ENCODE measurements at places on chromosomes 16 and 17.
A peak's percentile ranks its signal among the peaks of the same experiment; 100 is the strongest.

- H3K4me1 ChIP-seq: no peaks in the 10 kb centered on the region
- no peaks in the 10 kb centered on the region for H3K36me3 ChIP-seq
- no peak overlapping the region for H3K4me3 ChIP-seq
Measured at GRCh38 chr16:89031715-89032659, 55.0 kb upstream of the CBFA2T3 start.

DNA sequence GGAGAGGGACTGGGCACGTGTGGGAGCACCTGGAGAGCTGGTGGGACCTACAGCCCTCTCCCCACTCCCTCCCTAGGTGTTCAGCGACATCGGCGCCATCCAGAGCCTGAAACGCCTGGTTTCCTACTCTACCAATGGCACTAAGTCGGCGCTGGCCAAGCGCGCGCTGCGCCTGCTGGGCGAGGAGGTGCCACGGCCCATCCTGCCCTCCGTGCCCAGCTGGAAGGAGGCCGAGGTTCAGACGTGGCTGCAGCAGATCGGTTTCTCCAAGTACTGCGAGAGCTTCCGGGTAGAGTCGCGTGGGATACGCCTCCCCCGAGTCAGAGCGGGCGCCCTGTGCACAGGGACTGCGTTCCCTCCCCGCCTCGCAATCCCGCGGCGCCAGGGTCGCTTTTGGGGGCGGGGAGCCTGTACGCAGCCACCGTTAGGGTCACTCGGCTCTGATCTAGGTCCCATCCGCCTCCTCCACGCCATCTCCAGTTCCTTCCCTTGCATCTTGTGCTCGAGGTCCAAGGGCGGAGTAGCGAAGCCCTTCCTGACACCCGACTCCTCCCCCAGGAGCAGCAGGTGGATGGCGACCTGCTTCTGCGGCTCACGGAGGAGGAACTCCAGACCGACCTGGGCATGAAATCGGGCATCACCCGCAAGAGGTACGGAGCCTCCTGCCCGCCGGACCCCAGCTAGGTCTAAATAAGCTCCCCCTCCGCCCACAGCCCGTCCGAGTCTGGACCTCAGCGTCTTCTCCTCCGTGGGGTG is 13.0 kb downstream of the SARM1 start:
- peak; percentile 25 for DNase-seq
- H3K4me1 ChIP-seq: peaks cover 14% of the 10 kb centered on the region
- peaks cover 15% of the 10 kb centered on the region for H3K27me3 ChIP-seq
- no peak overlapping the region for H3K27ac ChIP-seq

- no peak overlapping the region for H3K4me3 ChIP-seq
- DNase-seq: no peak
- H3K36me3 ChIP-seq: no peaks in the 10 kb centered on the region
Measured at GRCh38 chr16:7161891-7162290, 170.8 kb upstream of the RBFOX1 start.

DNA sequence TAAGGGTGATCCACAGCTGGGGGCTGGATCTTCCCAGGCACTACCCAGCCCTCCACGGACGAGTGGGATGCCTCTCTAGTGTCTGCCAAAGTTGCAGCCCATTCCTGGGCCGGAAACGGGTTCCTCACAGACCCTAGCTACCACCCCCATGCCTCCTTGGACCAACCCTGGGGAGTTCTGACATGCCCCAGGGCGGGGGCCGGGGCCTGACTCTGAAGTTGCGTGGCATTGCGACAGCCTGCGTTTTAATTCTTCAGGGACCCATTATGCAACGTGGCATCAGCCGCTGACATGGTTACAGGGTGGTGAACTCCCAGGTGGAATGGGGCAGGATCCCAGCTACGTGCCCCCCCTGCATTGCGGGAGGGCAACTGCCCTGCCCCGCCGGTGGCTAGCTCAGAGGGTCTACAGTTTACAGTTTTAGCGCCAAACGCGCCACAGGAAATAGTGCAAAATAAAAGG is 2.7 kb downstream of the CBX4 start:
- H3K27ac ChIP-seq: no peak overlapping the region
- no peak overlapping the region for H3K4me3 ChIP-seq
- H3K4me1 ChIP-seq: peaks cover 7% of the 10 kb centered on the region

GRCh38 chr16:58962811-58963210 is 228.7 kb upstream of the GOT2 start:
- H3K4me1 ChIP-seq: no peaks in the 10 kb centered on the region
- H3K4me3 ChIP-seq: no peak overlapping the region
- no peaks in the 10 kb centered on the region for H3K36me3 ChIP-seq
- H3K27ac ChIP-seq: no peak overlapping the region
- no peak for DNase-seq

DNA sequence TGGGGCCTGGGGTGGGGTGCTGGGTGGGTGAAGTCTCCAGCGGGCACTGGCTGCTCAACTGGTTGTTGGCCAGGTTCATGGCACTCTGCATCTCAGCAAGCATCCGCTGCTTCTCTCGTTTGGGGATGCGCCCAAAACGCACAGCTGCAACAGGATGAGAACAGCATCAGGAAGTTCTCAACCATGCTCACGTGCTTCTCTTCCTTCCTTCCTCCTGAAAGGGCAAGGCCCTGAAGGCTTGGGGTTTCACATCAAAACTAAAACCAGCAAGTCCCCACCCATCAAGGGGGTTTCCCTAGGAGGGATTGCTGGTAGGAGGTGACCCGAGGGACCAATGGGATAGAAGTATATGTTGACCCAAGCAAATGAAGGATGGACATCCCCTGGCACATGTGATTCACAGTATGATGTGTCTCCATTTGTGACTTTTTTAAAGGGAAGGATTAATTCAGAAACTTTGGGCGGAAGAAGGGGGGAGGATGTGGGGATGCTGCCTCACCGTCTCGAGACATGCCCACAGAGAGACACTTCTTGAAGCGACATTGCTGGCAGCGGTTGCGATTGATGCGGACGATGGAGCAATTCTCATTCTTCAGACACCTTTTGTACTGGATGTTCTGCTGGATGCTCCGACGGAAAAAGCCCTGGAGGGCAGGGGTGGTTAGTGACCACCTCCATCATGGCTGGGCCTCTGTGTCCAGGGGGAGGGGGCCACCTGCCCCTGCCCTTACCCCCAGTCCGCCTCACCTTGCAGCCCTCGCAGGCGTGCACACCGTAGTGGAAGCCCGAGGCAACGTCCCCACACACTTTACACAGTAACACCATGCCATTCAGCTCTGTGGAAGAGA is 4.2 kb downstream of the NR1D1 start:
- H3K27me3 ChIP-seq: no peaks in the 10 kb centered on the region
- no peak for DNase-seq
- peaks cover 30% of the 10 kb centered on the region for H3K4me1 ChIP-seq
- H3K36me3 ChIP-seq: no peaks in the 10 kb centered on the region
- H3K27ac ChIP-seq: no peak overlapping the region

GRCh38 chr16:81629896-81630634 is 149.0 kb upstream of the PLCG2 start:
- DNase-seq: no peak
- peaks cover 44% of the 10 kb centered on the region for H3K4me1 ChIP-seq
- H3K4me3 ChIP-seq: no peak overlapping the region
- H3K27ac ChIP-seq: no peak overlapping the region
- no peaks in the 10 kb centered on the region for H3K27me3 ChIP-seq

GRCh38 chr17:50169881-50170459 is 4.2 kb downstream of the SGCA start:
- no peak overlapping the region for H3K4me3 ChIP-seq
- H3K4me1 ChIP-seq: peaks cover 5% of the 10 kb centered on the region
- no peak overlapping the region for H3K27ac ChIP-seq
- no peak for DNase-seq
- no peaks in the 10 kb centered on the region for H3K27me3 ChIP-seq
- H3K36me3 ChIP-seq: no peaks in the 10 kb centered on the region

GRCh38 chr17:42779936-42780850 is at the start of gene WNK4:
TSS of gene WNK4 (plus strand) at chr17:42780610. CDS start at chr17:42780699, 89 bp downstream.
- DNase-seq: peak; percentile 23
- no peak within 1 kb of the TSS for H3K27ac ChIP-seq
- no peaks in the 10 kb centered on the region for H3K36me3 ChIP-seq
- peaks cover 43% of the 10 kb centered on the region for H3K4me1 ChIP-seq
- peaks cover 7% of the 10 kb centered on the region for H3K27me3 ChIP-seq

DNA sequence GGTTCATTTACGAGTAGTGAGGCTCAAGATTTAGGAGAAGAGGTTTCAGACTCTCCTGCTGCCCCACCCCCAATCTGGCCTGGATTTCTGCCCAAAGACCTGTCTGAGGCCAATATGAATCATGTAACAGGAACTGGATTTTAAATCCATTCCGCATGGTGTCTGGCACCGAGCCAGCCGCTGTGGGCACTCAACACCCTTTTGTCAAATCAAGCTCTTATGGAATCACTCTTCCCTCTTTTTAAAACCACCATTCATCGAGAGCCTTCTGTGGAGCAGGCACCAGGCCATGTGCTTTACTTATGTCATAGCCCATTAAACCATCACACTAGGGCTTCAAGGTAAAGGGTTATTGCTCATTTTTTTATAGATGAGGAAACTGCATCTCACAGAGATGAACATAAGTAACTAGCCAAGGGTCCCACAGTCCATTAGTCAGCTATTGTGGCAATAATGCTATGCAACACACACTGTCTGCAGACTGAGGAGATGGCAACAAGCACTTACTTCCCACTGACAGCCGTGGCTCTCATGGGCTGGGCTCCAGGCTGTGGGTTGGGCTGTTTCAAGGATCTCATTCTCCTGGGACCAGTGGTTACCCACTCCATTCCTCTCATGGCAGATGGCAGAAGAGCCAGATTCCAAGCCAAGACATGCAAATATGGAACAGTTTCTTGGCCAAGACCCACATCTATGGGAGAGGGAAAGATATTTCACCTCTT is 93.6 kb downstream of the WSCD1 start:
- no peaks in the 10 kb centered on the region for H3K36me3 ChIP-seq
- H3K27me3 ChIP-seq: no peaks in the 10 kb centered on the region
- peak; percentile 32 for DNase-seq
- peaks cover 4% of the 10 kb centered on the region for H3K4me1 ChIP-seq

- H3K4me1 ChIP-seq: no peaks in the 10 kb centered on the region
- no peaks in the 10 kb centered on the region for H3K36me3 ChIP-seq
- no peaks in the 10 kb centered on the region for H3K27me3 ChIP-seq
- no peak overlapping the region for H3K27ac ChIP-seq
- peak; percentile 88 for DNase-seq
Measured at GRCh38 chr16:72501739-72502593, 330.0 kb upstream of the PMFBP1 start.

GRCh38 chr16:62036101-62036801 is at the start of gene CDH8:
TSS of gene CDH8 (minus strand) at chr16:62036438. CDS start at chr16:62021403, 15,035 bp downstream.
- no peaks in the 10 kb centered on the region for H3K4me1 ChIP-seq
- no peak within 1 kb of the TSS for H3K4me3 ChIP-seq
- H3K27ac ChIP-seq: no peak within 1 kb of the TSS
- peaks cover 3% of the 10 kb centered on the region for H3K27me3 ChIP-seq
- no peak for DNase-seq

- H3K36me3 ChIP-seq: peaks cover 35% of the 10 kb centered on the region
- H3K4me3 ChIP-seq: no peak overlapping the region
- peaks cover 16% of the 10 kb centered on the region for H3K4me1 ChIP-seq
- H3K27ac ChIP-seq: no peak overlapping the region
- no peak for DNase-seq
Measured at GRCh38 chr16:55508271-55508921, 476 bp upstream of the LPCAT2 start.

DNA sequence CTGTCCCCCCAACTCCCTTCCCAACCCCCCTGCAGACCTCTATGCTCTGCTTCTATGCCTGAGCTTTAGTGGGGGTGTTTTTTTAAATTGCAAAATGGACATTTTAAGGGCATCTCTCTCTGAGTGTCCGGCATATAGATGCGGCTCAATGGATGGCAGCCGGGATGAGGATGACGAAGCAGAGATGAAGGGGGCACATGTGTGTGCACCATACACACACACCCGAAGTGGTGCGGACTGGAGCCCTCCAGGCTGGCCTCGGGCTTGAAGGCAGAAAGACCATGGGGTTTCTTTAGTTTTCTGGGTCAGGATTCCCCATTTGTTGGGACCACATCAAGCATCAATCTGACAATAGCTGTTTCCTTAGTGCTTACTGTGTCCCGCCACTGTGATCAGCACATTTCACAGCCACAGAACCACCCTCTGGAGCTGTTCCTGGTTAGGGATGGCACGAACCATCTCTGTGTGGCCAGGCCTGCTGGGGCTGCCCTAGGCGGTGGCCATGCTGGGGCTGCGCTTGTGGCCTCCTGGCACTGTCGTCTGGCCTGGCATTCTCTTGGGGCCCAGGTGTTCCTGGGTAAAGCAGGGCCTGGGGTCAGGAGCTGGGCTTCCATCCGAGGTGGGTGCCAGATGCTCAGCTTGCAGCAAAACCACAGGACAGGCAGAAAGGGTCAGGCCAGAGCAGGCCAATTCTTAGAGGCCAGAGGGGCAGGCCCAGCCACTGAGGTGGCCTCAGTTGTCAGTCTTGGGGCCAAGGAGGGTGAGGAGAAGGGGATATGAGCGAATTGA is 49.9 kb downstream of the NT5M start:
- H3K36me3 ChIP-seq: no peaks in the 10 kb centered on the region
- H3K27ac ChIP-seq: peak overlapping the region; percentile 56
- peaks cover 14% of the 10 kb centered on the region for H3K4me1 ChIP-seq
- DNase-seq: no peak
- no peak overlapping the region for H3K4me3 ChIP-seq

DNA sequence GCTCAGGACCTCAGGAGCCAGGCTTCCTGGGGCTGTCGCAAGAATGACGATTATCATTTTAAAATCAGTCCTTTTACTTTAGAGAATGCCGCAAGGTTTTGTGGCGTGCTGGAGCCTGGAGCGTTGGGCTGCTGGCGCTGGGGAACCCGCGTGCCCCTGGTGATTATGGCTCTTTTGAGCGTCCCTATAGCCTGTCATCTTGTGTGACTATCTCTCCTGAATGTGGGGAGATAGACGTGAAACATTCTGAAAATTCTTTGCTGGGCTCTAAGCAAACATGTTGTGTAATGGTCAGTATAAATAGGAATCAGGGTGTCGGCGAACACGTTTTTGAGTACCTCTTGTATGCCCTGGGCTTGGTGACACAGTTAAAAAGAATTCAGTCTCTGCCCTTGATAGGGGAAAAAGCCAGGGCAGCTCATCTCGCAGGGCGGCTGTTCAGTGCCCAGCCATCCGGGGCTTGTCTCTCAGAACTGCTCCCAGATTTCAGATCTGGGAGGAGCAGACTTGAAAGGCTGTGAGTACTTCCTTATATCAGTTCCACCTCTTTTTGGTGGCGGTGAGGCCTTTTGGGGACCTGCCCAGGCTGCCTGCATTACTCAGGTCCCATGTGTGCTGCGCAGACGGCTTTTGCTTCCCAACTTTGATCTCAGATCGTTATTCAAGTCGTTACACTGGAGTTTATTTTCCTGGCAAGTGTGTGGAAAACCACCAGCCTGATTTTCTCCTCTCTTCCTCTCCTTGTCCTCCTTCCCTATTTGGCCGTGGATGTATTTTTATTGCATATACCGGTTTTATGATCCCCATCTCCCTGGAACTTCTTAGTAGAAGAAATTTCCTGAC is 973 bp downstream of the SLC7A6 start:
- peak overlapping the region; percentile 44 for H3K4me3 ChIP-seq
- peak overlapping the region; percentile 91 for H3K27ac ChIP-seq
- peaks cover 25% of the 10 kb centered on the region for H3K4me1 ChIP-seq
- peaks cover 4% of the 10 kb centered on the region for H3K36me3 ChIP-seq
- peak; percentile 60 for DNase-seq

- peak overlapping the region; percentile 85 for H3K27ac ChIP-seq
- peak; percentile 86 for DNase-seq
- H3K36me3 ChIP-seq: no peaks in the 10 kb centered on the region
- peaks cover 13% of the 10 kb centered on the region for H3K4me1 ChIP-seq
Measured at GRCh38 chr16:86751076-86752030, 173.0 kb downstream of the FOXL1 start.

GRCh38 chr17:45720386-45720785 is 63.7 kb upstream of the CRHR1 start:
- H3K27me3 ChIP-seq: peaks cover 19% of the 10 kb centered on the region
- no peak for DNase-seq
- H3K4me1 ChIP-seq: no peaks in the 10 kb centered on the region
- H3K27ac ChIP-seq: no peak overlapping the region
- H3K36me3 ChIP-seq: no peaks in the 10 kb centered on the region

GRCh38 chr17:79621151-79621943 is 10.5 kb upstream of the RBFOX3 start:
- no peaks in the 10 kb centered on the region for H3K27me3 ChIP-seq
- H3K36me3 ChIP-seq: no peaks in the 10 kb centered on the region
- H3K27ac ChIP-seq: no peak overlapping the region
- H3K4me1 ChIP-seq: no peaks in the 10 kb centered on the region
